ENCODE measurements at places on chromosomes 5 and 9. TPM values are rescaled to one million over a fixed set of nuclear protein-coding genes. Genes with fewer than 3 reads are reported as not detected.

GRCh38 chr5:135890296-135890695, 5.3 kb downstream of the IL9 start:
- ATAC-seq = no peak

Gene HK3
- total RNA-seq = 1.4 TPM

DNA sequence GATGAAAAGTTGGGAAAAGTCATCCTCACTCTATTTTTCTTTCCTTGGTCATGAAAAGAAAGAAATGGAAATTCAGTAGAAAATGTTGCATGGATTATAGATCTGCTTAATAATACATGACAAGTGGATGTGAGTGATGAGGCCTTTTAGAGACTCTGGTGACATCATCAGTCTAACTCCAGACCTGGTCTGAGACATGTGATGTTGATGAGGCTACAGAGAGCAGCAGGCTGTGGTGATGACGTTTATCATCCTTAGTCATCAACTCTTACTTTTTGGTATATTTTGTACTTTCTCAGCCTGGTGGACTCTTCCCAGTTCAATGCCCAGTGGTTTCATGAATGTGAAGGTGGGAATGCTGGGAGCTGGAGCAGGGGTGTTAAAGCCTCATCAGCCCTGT, 116.4 kb downstream of the TTLL11 start:
- ATAC-seq = peak; percentile 53

DNA sequence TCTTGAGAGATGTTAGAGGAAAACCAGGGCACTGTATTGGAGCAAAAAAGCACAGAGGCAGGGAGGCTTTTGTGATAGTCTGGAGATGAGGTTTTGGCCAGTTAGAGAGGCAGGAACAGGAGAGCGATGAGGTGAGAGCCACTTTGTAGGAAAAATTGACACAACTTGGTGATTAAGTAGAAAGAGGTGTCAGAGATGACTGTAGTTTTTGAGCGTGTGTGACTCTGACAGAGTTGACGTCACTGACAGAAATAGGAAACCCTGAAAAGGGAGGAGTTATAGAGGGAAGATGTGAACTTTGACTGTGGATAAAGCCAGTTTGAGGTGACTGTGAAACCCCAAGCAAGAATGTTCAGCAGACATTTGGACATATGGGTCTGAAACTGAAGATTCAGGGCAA, 15.7 kb downstream of the NFX1 start:
- ATAC-seq = no peak

DNA sequence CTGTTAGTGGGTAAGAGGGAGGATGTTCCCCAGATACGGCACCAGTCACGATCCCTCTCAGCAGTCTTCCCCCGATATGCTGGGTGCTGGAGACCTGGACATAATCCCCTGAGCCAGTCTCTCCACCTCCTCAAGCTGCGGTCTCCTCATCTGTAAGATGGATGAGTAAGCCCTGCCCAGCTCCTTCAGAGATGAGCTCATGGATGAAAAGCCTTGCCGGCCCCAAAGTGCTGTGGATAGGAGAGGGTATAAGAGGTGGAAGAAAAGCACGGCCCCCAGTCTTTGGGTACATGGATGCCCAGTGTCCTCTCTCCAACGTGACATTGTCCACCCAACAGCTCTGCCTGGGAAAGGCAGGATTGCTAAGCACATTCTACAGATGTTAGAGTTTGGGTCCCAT, 4.5 kb downstream of the CAMK2A start:
- no peak for ATAC-seq

GRCh38 chr5:67299231-67299735, 102.7 kb upstream of the CD180 start:
- no peak for ATAC-seq

Gene CD14
- total RNA-seq = 6.7 TPM

Gene LCP2
- 3.0 TPM for total RNA-seq

GRCh38 chr5:142737179-142737578, 33.0 kb upstream of the ARHGAP26 start:
- no peak for ATAC-seq

Gene NEUROG1
- total RNA-seq = not detected
